ENCODE measurements at places on chromosomes 3 and 15.
A peak's percentile ranks its signal among the peaks of the same experiment; 100 is the strongest.

DNA sequence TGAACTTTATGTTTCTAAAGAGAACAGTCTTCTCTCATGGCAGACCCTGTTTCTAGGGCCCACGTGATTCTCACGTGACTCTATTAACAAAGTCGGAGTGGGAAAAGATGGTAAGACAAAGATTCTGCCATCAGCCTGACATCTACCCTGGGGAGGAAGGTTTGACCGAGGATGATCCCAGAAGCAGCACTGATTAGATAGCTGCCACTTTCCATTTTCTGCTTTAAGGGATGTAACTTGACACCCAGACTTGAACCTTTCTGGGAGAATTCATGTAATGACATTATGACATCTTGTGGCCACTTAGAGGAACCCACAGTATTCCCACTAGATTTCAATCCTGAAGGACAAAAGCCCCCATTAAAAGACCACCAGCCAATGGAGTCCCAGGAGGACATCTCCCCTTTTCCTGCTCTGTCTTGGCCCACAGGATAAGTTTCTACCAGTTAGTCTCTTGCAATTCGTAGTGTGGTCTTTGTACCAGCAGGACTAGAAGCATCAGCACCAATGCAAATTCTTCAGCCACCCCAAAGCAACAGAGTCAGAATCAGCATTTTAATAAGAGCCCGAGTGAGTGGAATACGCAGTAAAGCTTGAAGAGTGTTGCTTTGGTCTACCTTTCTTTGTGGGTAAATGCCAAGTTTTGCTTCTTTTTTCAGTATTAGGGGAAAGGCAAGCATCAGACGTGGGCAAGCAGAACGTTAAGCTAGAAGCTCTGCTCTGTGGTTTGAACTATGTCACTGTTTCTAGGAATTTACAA is 480.5 kb upstream of the PROK2 start:
- no peak for DNase-seq

- DNase-seq = no peak
These were observed 487.1 kb upstream of the CNTN3 start for GRCh38 chr3:75101329-75102147.

DNA sequence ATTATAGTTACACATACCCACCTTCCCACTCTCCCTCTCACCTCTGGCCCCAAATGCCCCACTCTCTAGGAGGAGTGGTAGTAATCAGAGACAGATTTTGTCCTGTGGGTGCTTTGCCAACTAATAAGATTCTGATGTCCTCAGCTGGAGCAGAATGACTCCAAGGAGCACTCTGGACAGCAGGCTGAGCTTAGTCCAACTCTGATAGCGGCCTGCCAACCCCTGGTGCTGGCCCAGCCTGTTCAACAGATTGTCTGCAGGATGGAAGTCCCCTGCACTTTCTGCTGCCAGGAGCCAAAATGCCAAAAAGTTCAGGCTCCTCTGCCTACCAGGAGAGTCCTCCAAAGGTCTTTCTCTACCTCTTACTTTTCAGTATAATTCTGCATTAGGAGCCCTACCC is 160.5 kb upstream of the UMPS start:
- DNase-seq = no peak

DNA sequence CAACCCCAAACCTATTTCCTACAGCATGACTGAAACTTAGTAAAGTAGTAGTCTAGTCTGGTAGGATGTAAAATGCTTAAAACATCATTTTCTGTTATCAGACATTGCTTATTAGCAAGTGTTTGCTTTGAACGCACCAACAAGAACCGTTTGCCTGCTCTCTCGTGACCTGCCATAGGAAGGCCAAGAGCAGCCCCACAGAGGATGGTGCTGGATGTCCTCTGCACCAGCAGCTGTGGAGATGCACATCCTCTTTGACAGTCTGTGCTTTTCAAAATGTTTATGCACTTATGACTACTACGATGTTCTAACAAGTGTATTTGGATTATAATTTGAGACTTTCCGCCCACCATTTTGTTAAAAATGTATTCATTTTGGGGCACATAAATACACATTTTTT is 59.6 kb downstream of the PDE8A start:
- DNase-seq = no peak

DNA sequence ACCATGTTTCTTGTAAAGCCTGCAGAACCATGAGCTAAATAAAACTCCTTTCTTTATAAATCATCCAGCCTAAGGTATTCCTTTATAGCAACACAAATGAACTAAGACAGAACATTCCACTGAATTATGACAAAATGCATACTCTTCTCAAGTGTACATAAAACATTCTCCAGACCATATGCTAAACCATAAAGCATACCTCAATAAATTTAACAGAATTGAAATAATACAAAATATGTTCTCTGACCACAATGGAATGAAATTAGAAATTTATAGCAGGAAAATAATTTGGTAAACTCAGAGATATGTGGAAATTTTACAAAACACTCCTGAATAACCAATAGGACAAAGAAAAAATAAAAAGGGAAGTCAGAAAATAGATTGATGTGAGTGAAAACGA is 88.6 kb downstream of the KLF13 start:
- no peak for DNase-seq

- no peak for DNase-seq
These were observed 39.6 kb downstream of the SLCO2A1 start for GRCh38 chr3:133989936-133990702.

DNA sequence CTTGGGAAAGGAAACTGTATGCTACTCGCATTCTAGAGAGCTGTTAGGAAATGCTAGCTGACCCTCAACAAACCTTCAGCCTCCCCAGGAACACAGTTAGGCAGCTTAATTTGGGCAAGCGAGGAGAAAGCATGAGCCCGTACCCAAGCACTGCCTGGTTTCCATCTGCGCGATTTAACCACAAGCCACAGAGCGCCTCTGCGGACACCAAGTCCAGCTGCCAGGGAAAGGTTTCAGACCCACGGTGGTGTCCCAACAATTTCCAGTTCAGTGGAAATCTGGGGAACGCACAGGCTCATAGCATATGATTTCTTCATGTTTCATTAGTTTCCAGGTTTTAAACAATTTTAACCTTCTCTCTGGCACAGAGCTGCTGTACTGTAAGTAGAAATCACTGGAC is 617.6 kb downstream of the FHIT start:
- no peak for DNase-seq

GRCh38 chr3:127213381-127213918 is 20.5 kb downstream of the PRR23E start:
- peak; percentile 7 for DNase-seq

DNA sequence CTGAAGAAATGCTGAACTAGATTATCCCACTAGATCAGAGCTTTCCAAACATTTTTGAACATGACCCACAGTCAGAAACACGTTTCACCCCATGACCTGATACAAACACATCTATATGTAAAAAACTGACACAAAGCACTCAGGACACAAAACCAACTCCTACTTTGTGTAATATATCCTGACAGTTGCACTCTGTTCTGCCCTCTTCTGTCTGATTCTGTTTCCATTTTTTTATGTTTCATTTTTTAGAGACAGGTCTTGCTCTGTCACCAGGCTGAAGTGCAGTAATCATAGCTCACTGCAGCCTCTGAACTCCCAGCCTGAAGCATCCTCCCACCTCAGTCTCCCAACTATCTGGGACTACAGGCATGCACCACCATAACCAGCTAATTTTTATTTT is 15.8 kb upstream of the RFTN1 start:
- DNase-seq = no peak

DNA sequence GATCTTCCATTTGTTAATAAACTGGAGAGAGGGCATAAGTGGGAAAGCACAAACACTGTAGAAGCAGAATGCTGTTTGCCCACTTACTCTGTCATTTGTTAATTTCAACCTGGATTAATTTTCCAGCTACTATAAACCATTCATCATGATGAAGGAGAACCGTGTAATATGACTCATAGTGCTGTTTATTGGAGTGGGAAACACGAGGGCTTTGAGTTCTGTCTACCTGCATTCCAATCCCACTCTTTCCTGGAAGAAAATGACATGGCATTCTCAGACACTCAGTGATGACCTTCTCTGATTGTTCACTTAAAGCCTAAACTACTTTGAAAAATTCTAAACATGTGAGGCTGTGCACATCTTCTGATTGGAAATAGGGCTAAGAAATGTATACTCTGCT is 826.7 kb downstream of the AGBL1 start:
- no peak for DNase-seq

DNA sequence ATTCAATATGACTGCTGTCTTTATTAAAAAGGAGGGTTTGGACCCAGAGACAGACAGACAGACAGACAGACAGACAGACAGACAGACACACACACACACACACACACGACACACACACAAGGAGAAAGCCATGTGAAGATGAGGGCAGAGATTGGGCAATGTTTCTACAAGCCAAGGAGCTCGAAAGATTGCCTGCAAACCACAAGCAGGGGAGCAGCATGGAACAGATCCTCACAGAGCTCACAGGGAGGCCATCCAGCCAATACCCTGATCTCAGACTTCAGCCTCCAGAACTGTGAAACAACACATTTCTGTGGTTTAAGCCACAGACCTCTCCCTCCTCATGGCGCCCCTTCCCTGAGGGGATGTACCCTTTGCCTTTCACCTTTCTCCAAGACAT is 35.8 kb upstream of the ABHD2 start:
- no peak for DNase-seq

GRCh38 chr3:38158472-38158871 is 6.9 kb upstream of the OXSR1 start:
- no peak for DNase-seq

DNA sequence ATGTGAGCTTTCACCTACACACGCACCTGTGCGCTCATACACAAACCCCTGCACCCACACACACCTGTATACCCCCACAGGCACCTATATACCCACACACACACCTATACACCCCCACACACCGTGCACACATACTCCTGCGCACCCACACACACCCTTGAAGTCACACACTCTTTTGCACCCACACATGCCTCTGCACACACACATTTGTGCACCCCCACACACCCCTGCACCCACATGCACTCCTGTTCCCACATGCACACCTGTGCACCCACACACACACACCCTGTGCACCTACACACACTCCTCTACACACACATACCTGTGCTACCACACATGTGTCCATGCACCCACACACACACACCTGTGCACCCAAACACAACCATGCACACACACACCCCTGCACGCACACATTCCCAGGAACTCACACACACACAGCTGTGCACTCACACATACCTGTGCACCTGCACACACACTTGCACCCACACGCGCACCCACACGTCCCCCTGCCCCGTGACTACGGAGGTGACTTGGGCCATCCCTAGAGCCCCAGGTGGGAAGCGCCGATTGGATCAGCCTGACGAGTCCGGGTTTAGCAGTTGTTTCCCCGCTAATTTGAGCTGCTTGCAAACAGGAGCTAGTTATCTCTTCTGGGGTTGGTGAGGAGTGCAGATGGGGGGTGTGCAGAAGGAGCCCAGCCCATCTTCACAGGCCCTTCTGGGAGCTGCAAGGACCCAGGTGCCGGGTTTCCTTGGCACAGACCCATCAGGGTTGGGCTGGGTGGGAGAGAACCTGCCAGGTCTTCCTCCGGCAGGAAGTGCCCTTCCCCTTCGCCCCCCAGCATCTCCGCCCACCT is 97.8 kb downstream of the CHSY1 start:
- DNase-seq = no peak

- no peak for DNase-seq
These were observed 170.0 kb upstream of the NDN start for GRCh38 chr15:23857028-23857641.

GRCh38 chr3:110971010-110971601 is 100.5 kb upstream of the NECTIN3 start:
- no peak for DNase-seq

DNA sequence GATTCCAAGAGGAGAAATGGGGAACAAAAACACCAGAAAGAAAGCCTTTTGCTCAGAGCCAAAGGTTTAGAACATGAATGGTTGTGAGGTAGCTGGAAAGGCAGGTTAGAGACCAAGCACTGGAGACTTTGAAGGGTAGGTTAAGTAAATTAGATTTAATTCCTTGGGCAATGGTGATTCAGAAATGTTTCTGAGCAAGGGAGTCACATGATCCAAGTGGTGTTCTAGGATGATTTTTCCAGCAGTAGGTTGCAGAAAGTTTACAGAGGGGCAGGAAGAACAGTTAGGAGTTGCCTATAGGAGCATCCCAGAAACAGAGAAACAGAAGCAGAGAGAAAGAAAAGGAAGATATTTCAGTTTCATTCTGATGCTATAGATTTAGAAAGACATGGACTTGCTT is 139.8 kb downstream of the WDR76 start:
- DNase-seq = no peak

- DNase-seq = peak; percentile 53
These were observed 147.6 kb downstream of the KLF13 start for GRCh38 chr15:31474059-31474868.

- DNase-seq = no peak
These were observed 39.2 kb upstream of the GOLIM4 start for GRCh38 chr3:168134931-168135330.

GRCh38 chr3:182795389-182795782 is 2.1 kb downstream of the ATP11B start:
- DNase-seq = peak; percentile 56

GRCh38 chr3:126125781-126126251 is 41.9 kb upstream of the SLC41A3 start:
- DNase-seq = no peak

- no peak for DNase-seq
These were observed 2.3 kb downstream of the LRRC28 start for GRCh38 chr15:99253381-99254090.

GRCh38 chr15:91865950-91866349 is 12.4 kb downstream of the SLCO3A1 start:
- DNase-seq = no peak

DNA sequence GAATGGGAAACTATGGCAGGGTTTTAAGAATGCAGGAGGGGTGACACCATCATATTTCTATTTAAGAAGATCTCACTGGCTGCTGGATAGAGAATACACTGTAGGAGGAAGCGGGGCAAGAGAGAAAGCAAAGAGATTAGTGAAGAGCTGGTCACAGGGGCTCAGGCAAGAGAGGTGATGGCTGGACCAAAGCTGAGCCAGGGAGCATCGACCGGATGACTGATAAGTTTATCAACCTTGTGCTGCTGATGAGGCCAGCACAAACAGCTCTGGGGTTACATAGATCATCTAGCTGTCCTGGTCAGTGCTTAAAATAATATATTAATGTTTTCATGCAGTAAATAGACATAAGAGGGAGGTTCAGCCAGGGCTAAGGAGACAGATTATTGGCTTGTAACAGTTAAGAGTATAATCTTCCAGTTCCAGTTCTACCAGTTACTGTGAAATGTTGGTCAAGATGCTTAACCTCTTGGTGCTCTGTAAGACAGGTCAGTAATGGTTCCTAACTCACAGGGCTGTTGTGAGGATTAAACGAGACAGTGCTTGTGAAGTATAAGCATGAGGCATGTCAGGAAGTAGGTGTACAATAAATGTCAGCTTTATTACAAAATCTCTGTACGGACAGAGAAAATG is 201.0 kb upstream of the FEZF2 start:
- DNase-seq = no peak

DNA sequence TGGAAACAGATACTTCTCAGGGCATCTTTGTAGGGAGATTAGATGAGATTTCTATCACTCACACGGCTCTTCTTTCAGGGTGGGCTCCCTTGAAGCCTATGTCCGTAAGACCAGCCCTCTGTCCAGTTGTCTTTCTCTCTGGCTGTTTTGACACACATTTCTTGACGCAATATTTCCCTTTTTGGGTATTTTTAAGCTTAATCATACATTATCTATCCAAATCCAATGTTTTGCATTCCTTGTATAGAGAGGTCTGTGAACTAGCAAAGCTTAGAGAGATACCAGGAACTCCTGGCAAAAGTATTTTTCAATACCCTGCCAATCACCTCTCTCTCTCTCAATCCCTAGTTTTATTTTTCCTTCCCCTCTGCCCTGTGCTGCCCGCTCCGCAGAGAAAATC is 79.3 kb downstream of the EOMES start:
- DNase-seq = no peak

- no peak for DNase-seq
These were observed 134.6 kb downstream of the GHSR start for GRCh38 chr3:172313671-172314070.

- no peak for DNase-seq
These were observed 105.0 kb downstream of the KLHL25 start for GRCh38 chr15:85689729-85690128.

Data from stimulated activated effector memory CD8-positive, alpha-beta T cell treated with anti-CD3 and anti-CD28 coated beads, Interleukin-12 subunit alpha, Interleukin-12 subunit beta, amount 100 ng/mL, for 72 hours (primary cell).